ENCODE measurements at places on chromosomes 7 and 10.

DNA sequence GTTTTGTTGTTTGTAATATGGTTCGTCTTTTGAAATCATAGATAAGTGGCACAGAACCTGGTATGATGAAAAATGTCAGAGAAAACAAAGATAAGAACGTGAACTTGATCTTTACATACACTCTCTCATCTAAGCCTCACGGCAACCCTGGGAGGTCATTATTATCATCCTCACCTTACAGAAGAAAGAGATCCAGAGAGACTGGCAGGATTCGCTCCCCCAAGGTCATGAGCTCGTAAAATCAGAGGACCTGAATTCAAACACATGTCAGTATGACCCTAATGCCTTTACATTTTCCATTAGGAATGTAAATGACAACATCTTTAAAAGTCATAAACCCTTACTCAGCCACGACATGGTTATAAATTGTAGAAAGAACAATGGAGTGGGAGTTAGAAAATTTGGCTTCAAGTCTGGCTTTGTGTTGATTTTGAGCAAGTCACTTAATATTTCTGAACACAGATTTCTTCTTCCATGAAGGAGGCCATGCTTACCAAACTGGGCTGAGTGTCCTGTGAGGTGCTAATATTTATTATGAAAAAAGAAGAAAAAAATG, 35.9 kb downstream of the HIPK2 start:
- DNase-seq, result no peak

DNA sequence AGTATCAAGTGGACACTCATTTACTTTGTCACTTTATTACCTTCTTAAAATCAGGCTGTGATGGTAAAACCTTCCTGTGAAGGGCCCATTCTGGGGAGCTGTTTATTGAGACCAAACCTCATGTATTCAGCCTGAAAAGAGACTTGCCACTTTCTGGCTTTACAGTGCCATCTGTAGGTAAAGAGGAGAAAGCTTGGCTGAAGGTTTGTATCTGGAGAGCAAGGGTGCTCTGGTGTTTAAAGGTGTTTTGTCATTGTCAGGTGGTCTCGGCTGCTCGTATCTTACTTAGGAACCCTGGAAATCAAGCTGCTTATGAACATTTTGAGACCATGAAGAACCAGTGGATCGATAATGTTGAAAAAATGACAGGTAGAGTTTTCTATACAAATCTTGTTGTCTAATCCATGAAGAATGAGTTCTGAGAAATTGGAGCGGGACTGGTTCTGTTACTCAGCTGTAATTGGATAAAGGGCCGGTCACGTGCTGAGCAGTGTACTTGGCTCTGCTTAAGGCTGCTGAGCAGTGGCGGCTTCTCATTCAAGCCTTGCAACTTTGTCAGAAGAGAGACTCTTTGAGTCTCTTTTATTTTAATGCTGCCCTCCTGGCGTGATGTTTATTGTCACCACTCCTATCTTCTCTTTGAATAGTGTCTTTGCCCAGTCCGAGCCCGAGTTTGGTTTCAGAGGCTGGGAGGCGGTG, 46.9 kb downstream of the AP3M1 start:
- DNase-seq, result peak; percentile 7

DNA sequence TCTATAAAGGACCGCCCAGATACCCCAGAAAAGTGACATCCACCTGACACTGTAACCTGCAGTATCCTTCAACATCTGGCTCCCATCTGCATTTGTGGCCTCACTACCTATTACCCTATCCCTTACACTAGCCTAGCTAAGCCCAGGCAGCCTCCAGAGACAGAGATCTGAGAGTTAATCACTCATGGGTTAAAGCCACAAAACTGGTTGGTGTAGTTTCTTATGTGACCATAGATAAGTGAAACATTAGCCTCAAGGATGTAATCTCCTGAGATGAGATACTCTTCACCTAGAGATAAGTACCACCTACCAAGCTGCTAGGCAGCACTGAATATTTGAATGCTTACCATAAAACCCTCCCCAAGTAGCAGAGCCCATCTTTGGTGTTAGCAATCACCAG, 35.4 kb downstream of the CTTNBP2 start:
- no peak for DNase-seq

GRCh38 chr7:7438851-7439250, 96.8 kb downstream of the COL28A1 start:
- DNase-seq, result peak; percentile 45

DNA sequence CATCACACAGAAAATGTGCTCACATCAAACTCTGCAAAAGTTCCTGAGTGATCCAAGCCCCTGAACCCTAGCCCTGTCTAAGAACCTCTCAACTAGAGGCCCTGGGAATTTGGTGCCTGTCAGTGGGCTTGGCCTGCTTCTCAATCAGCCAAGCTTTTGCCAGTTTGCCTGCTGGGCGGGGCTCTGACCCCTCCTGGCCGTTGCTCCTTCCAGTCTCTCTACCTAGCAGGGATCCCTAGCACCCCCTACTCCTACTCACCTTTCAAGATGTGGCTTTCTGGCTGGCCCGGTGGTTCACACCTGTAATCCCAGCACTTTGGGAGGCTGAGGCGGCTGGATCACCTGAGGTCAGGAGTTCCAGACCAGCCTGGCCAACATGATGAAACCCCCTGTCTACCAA, 2.1 kb downstream of the KLRG2 start:
- no peak for DNase-seq

DNA sequence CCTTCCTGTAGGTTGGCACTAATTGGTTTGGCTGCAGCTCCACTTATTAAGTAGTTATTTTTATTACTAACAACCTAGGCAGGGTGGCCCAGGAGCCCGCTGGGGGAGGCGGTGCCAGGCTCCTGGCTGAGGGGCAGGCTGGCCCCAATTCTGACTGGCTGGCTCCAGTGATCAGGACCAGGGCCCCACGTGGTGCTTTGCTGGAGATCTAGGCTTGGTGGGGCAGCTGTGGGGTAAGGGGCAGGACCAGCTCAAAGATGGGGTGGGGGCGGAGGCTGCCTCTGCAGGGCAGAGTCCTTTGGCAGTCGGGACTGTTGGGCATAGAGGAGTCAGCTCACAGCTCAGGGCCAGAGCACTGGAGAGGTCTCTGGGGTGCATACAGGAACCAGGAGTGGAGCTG, 2.4 kb downstream of the ASL start:
- DNase-seq, result no peak

DNA sequence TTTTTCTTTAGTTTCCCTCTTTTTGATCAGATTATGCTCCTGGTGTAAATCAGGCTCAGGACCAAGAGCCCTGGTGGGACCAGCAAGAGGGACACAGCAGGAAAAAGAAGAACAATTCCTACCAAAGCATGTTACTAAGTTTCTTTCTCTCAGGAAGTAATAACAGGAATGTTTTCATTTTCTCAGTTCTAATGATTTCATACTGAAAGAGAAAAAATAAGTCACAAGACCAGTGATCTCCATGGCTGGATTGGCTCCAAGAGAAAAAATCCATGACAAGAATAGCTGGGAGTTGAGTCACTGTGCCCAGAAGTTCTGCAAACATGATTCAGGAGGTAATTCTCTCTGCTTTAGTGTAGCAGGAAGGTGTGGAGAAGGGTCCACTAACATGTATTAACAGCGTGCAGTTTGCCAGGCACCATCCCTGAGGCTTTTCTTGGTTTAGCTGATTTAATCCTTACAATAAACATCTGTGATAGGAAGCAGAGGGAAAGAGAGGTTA, 23.8 kb upstream of the IFIT2 start:
- DNase-seq, result no peak

DNA sequence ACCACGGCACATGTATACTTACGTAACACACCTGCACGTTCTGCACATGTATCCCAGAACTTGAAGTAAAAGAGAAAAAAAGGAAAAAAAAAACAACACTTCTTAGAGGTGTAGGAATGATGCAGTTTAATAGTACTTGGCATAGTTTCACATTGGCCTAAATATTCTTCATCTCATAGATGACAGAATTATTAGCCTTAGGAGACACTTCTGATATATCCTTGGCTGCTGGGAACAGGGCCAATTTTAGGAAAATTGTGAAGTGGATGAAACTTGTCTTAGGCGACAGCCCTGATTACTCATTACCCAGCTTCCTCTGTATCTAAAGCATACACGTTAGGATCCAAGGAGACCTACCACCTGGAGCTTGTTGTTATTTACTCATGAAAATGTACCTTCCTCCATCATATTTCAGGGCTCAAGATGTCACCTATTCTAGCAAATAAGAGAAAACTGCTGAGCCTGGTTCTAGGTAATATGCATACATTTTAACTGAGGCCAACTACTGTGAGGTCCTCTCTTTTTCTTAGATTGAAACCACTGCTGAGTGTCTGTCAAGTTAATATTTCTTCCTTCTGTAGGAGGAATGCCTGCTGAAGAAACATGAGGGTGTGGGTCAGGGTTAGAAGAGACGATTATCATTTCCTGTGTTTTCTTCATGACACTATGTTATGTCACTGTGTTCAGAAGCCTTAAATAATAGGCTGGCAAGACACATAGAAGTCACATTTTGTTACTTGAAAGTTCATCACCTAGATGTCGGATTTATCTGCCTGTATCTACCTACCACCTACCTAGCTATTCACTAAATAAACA, 44.3 kb downstream of the CPED1 start:
- no peak for DNase-seq

- DNase-seq, result no peak
Measured at GRCh38 chr7:116576350-116577319, 51.8 kb downstream of the CAV1 start.

GRCh38 chr10:8396675-8397074, 342.2 kb downstream of the GATA3 start:
- DNase-seq, result no peak

GRCh38 chr7:26930201-26930600, 65.8 kb upstream of the SKAP2 start:
- DNase-seq, result no peak

GRCh38 chr10:1289591-1289990, 233.4 kb downstream of the WDR37 start:
- no peak for DNase-seq

GRCh38 chr10:71638064-71638821, 81.3 kb downstream of the C10orf105 start:
- no peak for DNase-seq

GRCh38 chr7:78225534-78225933, 427.0 kb downstream of the PHTF2 start:
- DNase-seq, result no peak

DNA sequence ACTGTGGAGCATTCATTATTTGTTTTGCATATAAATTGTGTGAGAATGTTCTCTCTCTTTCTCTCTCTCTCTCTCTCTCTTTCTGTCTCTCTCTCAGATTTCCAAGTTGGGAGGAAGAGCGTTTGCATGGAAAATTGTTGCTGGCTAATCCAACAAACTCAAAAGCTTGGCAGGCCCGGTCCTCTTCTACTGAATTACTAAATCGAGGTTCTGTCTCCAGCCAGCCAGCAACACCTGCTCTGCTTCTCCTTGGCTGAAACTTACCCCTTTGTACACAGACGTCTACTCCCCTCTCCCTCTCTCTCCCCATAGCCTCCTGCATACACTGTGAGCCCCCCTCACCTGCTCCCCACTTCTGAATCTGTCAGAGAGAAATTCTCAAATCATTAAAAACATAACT, 996.4 kb upstream of the AUTS2 start:
- no peak for DNase-seq

DNA sequence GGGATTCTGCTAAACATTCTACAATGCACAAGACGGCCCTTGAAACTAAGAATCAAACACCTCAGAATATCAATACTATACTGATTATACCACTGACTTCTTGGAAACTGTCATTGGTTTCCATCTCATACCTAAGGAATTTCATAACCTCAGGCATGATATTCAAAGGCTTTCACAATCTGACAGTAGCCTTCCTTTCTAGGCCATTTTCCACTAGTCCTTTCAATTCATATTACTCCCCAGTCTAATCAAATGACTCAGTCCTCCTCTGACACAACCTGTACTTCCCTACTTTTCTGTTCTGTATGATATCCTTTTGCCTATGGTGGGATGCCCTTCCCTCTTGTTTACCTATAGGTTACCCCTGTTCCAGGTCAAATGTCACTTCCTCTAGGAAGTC, 48.3 kb downstream of the CSTF2T start:
- no peak for DNase-seq

GRCh38 chr10:18545621-18546305, 105.6 kb downstream of the NSUN6 start:
- no peak for DNase-seq

- no peak for DNase-seq
Measured at GRCh38 chr10:14499601-14499904, 168.8 kb upstream of the FRMD4A start.

DNA sequence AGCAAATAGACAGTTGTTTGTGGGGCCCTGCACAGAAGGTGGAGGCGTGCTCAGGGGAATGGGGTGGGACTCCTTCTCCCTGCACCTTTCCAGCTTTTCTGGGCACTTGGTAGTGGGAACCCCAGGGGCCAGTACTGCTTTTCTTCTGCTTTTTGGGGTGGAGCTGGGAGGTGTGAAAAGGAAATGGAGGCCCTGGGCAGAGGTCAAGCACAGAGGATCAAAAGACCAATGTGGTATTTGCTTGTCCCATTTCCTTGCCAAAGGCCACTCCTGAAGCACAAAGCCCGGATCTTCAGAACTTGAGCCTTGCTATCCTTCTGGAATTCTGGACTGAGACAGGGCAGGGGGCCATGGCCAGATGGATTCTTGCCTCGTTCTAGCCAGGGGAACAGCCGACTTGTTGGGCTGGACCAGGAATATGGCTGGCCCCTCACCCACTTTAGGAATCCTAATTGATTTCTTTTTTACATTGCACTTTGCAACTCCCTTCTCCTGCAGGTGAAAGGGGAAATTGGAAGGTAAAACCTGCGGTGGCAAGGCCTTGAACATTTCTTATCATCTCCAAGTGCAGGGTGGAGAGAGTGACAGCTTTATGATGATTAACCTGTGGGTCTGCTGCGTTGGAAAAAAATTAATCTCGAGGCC, 26.5 kb downstream of the ADRA2A start:
- no peak for DNase-seq

DNA sequence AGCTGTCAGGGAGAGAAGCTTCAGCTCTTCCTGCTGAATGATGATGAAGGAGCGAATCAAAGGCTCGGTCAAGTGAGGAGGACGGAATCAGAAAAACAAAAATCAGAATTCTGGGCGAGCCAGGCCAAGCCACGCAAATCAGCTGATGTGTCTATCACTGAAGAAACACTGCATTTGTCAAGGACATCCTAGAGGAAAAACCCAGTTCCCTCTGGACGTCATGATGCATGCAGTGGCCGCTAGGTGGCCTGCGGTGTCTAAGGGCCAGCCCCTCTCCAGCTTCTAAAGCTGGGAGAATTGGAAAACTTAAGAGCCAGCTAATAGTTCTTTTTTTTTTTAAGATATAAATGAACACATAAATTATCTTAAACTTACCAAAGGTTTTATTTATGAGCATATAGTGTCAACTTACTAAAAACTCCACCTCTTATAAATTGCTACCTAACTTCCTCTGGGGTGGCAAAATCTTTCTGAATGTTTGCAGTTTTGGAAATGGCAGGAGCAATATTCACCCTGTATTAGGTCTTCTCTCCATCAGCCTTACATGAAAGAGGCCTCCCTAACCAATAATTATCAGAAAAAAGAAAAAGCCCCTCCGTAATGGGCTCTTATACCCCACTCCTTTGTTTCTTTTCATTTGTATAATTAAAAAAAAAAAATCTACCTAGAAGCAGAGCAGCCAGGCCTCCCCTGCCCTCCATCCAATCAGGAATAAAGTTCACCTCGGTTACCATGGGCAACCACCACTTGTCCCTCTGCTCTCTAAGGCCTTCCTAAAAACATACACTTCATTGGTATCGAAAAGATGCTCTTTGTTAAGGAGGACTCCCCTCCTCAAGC, 186.8 kb downstream of the USP6NL start:
- peak; percentile 46 for DNase-seq
